ENCODE measurements at places on chromosomes 16 and 17.

GRCh38 chr16:54651440-54652195, 279.0 kb upstream of the IRX5 start:
- DNase-seq = no peak

DNA sequence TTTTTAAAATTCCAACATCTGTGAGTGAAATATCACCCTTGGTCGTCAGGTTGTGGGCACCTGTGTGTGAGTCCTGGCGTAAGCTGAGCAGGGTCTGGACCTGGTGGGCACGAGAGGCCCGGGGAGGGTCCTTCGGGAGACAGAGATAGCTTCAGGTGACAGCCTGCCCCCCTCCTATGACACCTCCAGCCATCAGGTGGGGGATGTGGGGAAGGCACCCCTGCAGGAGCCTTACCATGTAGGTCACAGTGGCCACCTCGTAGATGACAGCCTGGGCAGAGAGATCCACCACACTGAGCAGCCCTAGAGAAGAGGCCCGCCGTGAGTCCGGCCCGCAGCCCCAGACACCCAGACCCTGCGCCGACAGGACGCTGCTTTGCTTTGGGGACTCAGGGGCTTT, 11.2 kb downstream of the SLC47A2 start:
- DNase-seq = no peak

GRCh38 chr16:69595127-69596036, 29.6 kb downstream of the NFAT5 start:
- DNase-seq = no peak

- no peak for DNase-seq
Observed at GRCh38 chr17:45394091-45394490, 38.6 kb downstream of the ARHGAP27 start.

GRCh38 chr17:60248618-60249289, 99.0 kb downstream of the CA4 start:
- no peak for DNase-seq

GRCh38 chr16:11949527-11949926, 7.7 kb upstream of the NPIPB2 start:
- no peak for DNase-seq

DNA sequence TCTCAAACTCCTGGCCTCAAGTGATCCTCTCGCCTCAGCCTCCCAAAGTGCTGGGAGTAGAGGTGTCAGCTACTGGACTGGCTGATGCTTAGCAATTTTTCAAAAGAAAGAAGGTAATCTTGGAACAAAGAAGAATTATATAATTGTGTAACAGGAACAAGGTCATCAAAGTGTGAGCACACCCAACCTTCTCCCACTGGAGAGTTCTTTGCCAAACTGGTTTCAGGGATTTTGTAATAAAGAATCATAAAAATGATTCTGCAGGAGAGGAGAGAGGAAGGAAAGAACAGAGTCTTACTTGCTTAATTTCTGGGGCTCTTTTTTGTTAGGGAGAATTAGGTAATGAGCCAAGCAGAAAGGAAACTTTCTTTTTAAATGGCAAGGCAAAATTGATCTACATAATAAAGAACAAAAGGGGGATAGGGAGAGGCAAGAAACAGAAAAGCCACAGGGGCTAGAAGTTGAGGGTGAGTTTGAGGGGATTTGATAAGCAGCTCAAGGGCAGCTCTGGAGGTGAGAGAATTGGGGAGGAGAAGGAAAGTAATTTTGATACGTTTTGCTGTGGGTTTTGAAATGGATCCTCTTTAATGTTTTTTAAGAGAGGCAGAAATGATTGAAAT, 21.3 kb downstream of the CHD9NB start:
- DNase-seq = no peak

GRCh38 chr17:16818340-16818739, 128.3 kb downstream of the CCDC144A start:
- DNase-seq = no peak

GRCh38 chr17:20226814-20227482, 217.8 kb downstream of the SPECC1 start:
- DNase-seq = peak; percentile 42

- no peak for DNase-seq
Observed at GRCh38 chr17:58184308-58184985, 8.1 kb upstream of the EPX start.

GRCh38 chr17:21168555-21168865, 41.7 kb downstream of the DHRS7B start:
- DNase-seq = no peak

GRCh38 chr17:38918916-38919315, 6.5 kb upstream of the LASP1NB start:
- no peak for DNase-seq

DNA sequence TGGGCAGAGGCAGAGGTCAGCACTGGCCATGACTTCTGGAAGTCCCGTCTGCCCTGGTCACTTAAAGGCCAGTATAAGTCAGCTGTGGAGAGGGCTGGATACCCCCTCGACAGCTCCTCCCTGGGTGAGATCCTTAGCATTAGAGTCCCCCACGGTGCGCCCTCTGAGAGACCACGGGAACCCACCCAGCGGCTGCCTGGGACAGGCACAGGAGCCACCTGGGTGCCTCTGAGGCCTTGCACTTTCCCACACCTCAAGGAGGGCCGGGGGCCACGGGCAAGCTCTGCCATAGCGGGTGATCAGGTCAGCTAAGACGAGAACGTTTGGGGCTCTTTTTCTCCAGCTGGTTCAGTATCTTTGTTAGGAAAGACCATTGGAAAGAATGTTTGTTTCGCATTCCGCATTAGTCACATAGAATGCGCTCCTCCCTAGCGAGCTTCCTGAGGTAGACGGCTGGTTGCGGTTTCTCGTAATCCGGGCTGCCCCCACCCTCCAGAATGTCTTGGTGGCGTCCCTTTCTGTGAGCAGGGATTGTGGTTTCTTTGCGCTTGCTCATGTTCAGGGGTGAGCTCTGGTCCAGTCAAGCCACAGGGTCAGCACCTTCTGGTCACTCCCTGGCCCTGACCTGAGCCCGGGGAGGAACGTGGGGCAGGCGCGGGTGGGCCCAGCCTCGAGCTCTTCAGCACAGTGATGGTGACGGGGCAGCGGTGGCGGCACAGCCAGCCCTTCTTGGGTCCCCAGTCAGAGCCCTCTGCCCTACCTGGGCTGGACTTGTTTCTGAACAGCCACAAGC, 25.2 kb downstream of the NME3 start:
- no peak for DNase-seq

- no peak for DNase-seq
Observed at GRCh38 chr17:81651692-81652091, 4.7 kb downstream of the PDE6G start.

DNA sequence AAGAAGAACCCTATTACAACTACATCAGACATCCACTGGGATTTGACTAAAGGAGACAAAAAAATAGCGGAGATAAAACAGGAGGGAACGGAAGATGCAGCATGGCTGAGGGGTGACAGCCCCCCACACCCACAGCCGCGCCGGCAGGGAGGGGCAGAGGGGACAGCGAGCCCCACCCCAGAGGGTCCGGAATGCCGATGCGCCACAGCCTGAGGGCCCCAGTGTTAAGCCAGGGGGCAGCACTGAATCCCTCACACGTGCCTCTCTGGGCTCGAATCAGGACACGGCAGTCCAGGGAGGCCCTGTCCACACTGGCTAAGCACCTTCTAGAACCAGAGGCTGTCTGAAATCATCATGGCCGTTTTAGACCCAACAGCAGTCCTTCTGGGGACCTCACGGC, 18.8 kb downstream of the MAP1LC3B start:
- DNase-seq = no peak

GRCh38 chr16:83441517-83441916, 366.3 kb upstream of the HSBP1 start:
- DNase-seq = no peak

GRCh38 chr17:74183411-74183810, 20.1 kb upstream of the RPL38 start:
- DNase-seq = no peak

DNA sequence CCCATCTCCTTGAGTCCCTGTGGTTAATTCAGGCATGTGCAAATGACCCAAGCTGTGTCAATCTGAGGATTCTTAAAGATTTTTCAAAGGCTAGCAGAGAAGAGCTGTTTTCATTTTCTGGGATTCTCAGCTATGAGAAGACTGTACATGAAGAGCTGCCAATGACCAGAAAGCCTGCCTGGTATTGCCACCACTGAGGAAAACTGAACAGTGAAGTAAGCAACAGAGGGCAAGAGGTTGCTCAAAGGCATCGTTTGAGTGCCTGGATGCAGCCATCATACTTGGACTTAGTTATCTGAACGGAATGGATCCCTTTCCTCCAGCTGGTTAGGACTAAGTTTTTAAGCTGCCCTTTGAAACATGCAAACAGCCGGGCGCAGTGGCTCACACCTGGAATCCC, 38.4 kb downstream of the FAM20A start:
- DNase-seq = no peak

DNA sequence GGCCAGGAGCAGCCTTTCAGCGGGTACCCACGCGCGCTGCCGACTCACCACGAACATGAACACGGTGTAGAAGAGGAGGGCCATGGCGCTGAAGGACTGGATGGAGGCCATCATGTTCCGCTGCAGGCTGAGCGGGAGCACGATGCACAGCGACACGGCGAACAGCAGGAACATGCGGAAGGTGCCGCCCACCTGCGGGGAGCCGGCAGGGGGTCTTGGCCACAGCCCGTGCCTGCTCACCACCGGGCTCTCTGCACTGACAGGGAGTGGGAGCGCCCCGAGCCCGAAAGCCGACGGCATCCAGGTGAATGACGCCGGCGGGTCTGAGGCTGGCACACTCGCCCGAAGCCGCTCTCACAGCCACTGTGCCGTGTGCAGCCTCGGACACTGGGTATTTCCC, 13.0 kb downstream of the SLC38A10 start:
- DNase-seq = no peak

All from activated CD8-positive, alpha-beta memory T cell treated with anti-CD3 and anti-CD28 coated beads for 4 hours (primary cell).